ENCODE measurements at places on chromosomes 6 and 20.

- no peak for DNase-seq
Measured at GRCh38 chr20:38212806-38213606, 47.5 kb downstream of the KIAA1755 start.

- DNase-seq = no peak
Measured at GRCh38 chr20:44990957-44991356, 24.6 kb downstream of the STK4 start.

DNA sequence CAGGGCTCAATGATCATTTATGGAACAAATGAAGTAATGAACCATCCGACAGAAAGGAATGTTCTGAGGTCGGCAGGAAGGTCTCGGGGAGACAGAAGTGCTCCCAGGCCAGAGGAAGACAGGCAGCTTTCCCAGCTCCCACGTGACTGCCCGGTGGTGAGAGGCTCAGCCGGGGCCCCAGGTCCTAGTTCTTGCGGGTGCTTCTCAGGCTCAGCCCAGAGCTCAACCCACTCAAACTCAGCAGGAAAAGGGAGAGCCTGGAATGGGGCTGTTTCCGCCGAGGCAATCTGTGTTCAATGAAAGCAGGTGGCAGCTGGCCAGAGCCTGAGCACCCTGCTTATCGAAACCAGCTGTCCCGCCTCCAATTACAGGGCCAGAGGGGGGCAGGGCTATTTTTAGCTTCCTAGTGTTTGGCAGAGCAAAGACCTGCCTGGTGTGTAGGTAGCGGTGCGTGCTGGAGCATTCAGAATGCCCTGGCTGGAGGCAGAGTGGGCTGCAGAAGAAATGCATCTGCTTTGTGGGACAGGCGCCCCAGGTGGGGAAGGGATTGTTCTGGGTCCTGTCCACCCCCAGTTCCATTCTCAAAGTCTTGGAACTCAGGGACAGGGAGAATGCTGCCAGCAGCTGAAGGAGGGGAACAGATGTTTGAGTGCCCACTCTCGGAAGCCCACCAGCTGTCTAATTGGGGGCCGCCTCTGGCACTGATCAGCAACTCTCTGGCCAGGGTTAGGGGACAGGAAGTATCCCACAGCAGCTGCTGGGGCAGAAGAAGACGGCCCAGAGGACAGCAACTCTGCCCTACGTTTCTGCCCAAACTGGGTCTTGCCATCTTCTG is 145.1 kb downstream of the PREX1 start:
- no peak for DNase-seq

DNA sequence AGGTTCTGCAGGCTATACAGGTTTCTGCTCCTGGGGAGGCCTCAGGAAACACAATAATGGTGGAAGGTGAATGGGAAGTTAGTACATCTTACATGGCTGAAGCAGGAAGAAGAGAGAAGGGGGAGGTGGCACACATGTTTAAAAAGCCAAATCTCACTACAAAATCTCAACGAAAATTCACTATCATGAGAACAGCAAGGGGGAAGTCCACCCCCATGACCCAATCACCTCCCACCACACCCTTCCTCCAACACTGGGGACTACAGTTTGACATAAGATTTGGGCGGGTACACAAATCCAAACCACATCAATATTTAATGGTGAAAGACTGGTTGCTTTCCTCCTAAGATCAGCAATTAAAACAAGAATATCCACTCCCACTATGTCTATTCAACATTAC is 13.8 kb upstream of the POLR1H start:
- DNase-seq = no peak

DNA sequence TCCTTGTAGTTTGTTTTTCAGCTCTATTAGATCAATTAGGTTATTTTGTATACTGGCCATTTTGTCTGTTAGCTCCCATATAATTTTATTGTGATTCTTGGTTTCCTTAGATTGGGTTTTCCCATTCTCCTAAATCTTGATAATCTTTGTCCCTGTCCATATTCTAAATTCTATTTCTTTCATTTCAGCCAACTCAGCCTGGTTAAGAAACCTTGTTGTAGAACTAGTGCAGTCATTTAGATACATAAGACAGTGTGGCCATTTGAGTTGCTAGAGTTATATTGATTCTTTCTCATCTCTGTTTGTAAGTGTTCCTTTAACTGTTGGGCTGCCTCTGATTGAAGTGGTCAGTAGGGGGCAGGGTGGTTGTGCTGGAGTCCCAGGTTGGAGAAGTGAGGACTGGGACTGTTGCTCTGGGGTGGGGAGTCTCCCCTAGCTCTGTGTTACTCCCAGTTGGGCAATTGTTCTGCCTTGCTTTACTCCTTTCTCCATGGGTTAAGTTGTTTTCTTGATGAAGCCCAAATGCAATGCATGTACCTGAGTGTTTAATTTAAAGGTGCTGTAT is 98.8 kb upstream of the NRN1 start:
- DNase-seq = no peak

- peak; percentile 12 for DNase-seq
Measured at GRCh38 chr6:105077596-105078385, 102.0 kb downstream of the POPDC3 start.

DNA sequence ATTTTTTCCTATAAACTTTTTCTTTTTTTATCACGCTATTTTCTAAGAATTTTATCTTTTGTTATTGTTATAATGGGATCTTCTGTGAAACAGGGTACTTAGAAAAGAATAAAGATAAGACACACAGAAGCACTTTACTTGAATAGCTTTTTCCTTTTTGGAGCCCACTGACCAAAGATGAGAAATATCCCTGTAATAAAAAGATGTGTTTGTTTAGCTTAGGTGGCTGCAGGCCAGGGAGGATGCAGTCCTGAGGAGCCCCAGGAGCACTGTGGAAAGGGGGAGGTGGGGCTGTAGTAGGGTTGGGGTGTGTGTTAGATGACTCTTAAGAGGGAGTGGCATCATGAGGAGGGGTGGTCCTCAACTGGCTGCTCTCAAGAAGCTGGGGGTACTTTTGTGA is 128.6 kb downstream of the ARID1B start:
- DNase-seq = no peak

Data from NCI-H1930 (cell line).